ENCODE measurements at places on chromosomes 5 and 9. TPM values are rescaled to one million over a fixed set of nuclear protein-coding genes. Genes with fewer than 3 reads are reported as not detected.

The CDH10 gene
- 0.13 TPM for total RNA-seq

The TYRP1 gene
- not detected for total RNA-seq

The IL9 gene
- total RNA-seq, result not detected

The CATSPER3 gene
- total RNA-seq, result 0.80 TPM

The PCDH1 gene
- total RNA-seq, result 36.4 TPM

The ACOT12 gene
- total RNA-seq, result not detected

The SKP1 gene
- total RNA-seq, result 295 TPM

The CARTPT gene
- not detected for total RNA-seq

The VLDLR gene
- 25.8 TPM for total RNA-seq

The C7 gene
- 37.4 TPM for total RNA-seq

The ABLIM3 gene
- 67.6 TPM for total RNA-seq

The GFI1B gene
- not detected for total RNA-seq

Measured in sciatic nerve (tissue), 2 donors.